ENCODE measurements at places on chromosomes 6 and 20.
A peak's percentile ranks its signal among the peaks of the same experiment; 100 is the strongest.

DNA sequence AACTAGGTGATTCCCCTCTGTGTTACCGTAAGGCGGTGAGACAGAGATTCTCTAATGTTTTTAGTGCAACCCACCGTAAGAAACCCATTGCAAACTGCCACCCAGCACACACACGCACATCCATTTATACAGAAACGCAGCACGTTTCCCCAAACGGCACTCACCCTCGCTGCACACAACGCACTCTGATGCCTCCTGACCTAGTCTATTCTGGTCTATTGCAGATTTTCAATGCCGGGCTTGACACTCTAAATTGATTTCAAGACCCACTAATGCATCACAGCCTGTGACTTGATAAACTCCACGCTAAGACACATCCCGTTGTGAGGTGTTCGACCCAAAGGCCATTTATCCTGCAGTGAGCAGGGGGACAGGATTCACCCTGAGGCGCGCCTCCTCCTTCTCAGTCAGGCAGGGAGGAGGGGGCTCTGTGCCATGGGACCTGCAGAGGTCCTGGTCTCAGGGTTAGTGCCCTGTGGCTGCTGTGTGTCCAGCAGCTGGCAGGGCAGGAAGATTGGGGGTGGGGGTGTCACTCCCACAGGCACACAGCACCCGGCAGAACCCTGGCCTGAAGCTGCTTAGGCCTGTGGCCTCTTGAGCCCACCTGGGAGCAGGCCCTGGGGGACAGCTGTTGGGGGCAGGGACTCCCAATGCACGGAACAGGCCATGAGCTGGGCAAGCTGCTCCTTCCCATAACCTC, 335.6 kb downstream of the PREX1 start:
- no peaks in the 10 kb centered on the region for H3K4me1 ChIP-seq
- peak overlapping the region; percentile 6 for H3K27ac ChIP-seq
- H3K27me3 ChIP-seq = no peaks in the 10 kb centered on the region
- H3K36me3 ChIP-seq = no peaks in the 10 kb centered on the region

GRCh38 chr20:34083137-34083536, 28.9 kb downstream of the EIF2S2 start:
- H3K27me3 ChIP-seq = no peaks in the 10 kb centered on the region
- DNase-seq = no peak
- H3K4me1 ChIP-seq = peaks cover 8% of the 10 kb centered on the region
- H3K36me3 ChIP-seq = peaks cover 19% of the 10 kb centered on the region
- no peak overlapping the region for H3K27ac ChIP-seq
- H3K4me3 ChIP-seq = no peak overlapping the region

- DNase-seq = no peak
- no peak overlapping the region for H3K4me3 ChIP-seq
- H3K27me3 ChIP-seq = peaks cover 20% of the 10 kb centered on the region
- no peaks in the 10 kb centered on the region for H3K4me1 ChIP-seq
- H3K27ac ChIP-seq = no peak overlapping the region
- no peaks in the 10 kb centered on the region for H3K36me3 ChIP-seq
Measured at GRCh38 chr20:50783390-50783789, 11.5 kb upstream of the BCAS4 start.

DNA sequence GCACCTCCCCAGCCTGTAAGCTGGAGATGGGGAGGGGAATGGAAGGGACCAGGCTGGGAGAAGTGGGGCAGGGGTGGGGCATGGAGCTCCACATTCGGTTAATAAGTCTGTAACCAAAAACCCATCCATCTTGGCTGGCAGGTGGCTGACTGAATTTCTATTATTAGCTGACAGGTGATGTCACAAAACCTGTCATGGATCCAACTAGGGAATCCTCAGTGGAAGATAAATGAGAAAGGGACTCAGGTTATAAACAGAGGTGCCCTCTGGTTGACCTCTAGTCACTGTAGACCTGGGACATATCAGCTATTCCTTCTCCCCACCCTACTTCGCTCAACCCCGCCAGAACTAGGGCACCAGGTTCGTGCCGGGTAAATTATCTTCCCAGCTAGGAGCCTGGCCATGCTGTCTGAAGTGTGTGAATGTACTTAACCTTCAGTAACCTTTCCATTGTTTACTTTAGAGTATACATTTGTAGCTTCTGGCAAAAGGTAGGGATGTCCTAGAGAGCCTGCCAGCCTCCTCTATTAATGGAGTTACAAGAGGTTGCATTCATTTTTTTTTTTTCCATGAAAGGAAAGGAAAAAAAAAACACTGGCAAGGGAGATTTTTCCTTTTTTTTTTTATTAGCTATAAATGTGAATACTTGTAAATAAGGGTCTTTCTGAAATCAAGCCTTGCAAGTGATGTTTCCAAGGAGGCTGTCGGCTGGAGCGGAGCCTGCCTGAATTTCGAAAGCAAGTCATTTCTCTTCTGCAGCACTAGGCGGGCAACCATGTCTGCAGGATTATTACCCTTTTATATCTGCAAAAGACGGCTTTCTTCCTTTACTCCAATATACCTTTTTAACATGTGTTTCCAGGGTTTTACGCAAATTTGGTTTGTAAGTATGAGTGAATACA, 135.9 kb downstream of the TMEM242 start:
- H3K27me3 ChIP-seq = no peaks in the 10 kb centered on the region
- peaks cover 8% of the 10 kb centered on the region for H3K4me1 ChIP-seq
- peaks cover 16% of the 10 kb centered on the region for H3K36me3 ChIP-seq

DNA sequence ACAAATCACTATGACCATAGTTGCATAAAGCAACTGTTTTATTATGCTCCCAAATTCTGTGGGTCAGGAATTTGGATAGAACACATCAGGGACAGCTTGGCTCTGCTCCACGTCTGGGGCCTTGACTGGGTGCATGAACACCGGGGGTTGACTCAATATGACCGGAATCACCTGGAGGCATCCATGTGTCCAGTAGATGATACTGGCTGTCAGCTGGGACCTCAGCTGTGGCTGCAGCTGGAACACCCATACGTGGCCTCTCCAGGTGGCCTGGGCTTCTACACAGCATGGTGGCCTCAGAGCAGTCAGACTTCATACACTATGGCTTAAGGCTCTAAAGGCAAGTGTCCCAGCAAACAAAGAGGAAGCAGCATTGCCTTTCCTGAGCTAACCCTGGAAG, 113.4 kb downstream of the NRN1 start:
- DNase-seq = no peak
- H3K4me3 ChIP-seq = no peak overlapping the region
- H3K4me1 ChIP-seq = peaks cover 5% of the 10 kb centered on the region
- peaks cover 4% of the 10 kb centered on the region for H3K27me3 ChIP-seq
- peaks cover 4% of the 10 kb centered on the region for H3K36me3 ChIP-seq

DNA sequence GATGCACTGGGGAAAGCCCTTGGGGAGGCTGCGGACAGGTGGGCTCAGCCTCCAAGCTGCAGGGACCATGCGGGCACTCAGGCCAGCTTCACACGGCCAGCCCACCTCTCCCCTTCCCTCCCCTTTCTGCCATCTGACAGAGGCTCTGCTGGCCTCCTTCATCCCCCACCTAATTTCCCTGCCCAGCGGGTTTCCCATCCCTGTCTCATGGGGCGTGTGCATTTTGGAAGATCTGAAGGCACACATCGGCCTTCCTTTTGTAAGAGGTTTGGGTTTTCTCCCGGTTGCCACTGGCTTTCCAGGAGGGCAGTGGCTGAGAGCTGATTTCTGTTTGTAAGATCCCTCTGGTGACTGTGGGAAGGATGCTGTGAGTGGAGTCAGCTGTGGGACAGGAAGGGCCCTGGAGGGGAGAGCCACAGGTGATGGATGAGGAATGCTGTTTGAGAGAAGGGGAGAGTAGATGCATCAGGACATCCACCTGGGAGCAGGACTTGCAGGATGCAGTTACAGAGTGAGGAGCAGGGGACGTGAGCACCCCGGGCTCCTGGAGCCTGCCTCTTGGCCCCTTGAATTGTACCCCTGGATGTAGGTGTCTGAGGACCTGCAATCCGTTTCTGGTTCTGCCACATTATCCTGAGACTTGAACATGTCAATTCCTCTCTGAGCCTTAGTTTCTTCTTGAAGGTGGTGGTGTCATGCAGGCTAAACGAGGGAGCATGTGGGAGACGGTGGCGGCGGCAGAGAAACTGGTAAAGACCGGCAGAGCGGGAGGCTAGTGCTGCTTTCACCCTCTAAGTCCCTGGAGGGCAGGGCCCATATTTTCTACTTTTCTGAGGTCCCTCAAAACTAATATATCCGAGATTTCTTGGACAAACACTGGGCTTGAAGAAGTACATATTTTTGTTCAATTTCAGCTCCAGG, 5.9 kb upstream of the TUBB1 start:
- no peaks in the 10 kb centered on the region for H3K36me3 ChIP-seq
- H3K4me1 ChIP-seq = peaks cover 58% of the 10 kb centered on the region
- peak overlapping the region; percentile 8 for H3K4me3 ChIP-seq
- DNase-seq = no peak
- H3K27ac ChIP-seq = no peak overlapping the region

- no peak overlapping the region for H3K27ac ChIP-seq
- H3K27me3 ChIP-seq = peaks cover 3% of the 10 kb centered on the region
- DNase-seq = no peak
- peaks cover 16% of the 10 kb centered on the region for H3K4me1 ChIP-seq
- H3K36me3 ChIP-seq = peaks cover 5% of the 10 kb centered on the region
Measured at GRCh38 chr6:157868835-157869234, 45.8 kb downstream of the SNX9 start.

- DNase-seq = no peak
- H3K27me3 ChIP-seq = peaks cover 2% of the 10 kb centered on the region
- peaks cover 14% of the 10 kb centered on the region for H3K4me1 ChIP-seq
- H3K36me3 ChIP-seq = peaks cover 15% of the 10 kb centered on the region
Measured at GRCh38 chr6:111928139-111928538, 54.9 kb upstream of the FYN start.

DNA sequence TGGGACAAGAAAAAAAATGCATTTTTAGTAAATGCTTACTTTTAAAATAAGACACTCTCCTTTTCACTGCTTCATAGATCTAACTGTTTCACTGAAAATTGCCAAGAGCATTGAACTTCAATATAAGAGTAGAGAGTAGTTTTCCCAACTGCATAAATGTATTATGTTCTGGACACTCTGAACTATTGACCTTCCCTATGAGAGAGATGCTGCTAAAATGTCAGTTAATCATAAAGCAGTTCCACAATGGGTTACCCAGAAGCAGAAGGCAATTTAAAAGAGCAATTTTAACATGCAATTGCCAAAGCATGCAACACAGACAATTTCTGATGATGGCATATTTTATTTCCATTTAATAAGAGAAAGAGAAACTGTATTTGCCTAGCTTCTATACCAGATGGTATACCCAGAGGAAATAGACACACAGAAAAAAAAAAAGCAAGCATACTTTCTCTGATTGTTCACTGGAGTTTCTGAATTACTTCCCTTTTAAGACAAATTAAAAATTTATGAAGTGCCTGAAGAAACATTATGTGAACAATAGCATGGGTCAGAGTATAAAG, 279.1 kb upstream of the THEMIS start:
- peaks cover 2% of the 10 kb centered on the region for H3K36me3 ChIP-seq
- H3K4me1 ChIP-seq = peaks cover 6% of the 10 kb centered on the region
- no peaks in the 10 kb centered on the region for H3K27me3 ChIP-seq
- H3K27ac ChIP-seq = no peak overlapping the region

DNA sequence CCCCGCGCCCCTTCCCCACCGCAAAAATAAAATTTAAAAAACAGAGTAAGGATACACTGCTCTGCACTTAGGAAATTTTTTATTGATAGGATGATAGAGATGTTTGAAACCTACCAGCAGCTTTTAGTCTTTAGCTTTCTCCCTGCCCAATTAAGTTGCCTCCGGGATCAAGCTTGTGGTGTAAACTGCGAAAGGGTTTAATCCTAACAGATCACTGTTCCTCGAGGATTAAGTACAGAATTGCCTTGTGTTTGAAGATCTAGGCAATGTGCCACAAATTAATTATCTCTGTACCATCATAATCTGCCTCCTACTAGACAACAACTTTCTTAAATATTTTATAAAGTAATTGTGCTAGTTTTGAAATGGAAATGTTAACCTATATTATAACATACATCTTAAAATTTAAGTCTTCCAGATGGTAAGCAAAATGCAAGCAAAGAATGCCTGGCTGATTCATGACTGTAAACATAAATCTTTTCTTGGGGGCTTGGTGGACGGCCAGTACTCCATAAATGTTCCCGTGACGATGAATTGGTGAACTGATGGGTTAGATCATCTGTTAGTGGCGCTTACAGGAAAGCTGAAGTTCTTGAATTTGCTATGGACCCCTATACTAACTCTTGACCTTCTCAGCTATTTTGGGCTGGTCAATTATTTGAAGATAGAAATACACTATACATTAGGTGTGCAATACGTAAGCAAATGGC, 58.0 kb upstream of the ARHGAP18 start:
- H3K27ac ChIP-seq = no peak overlapping the region
- H3K27me3 ChIP-seq = peaks cover 50% of the 10 kb centered on the region
- peaks cover 1% of the 10 kb centered on the region for H3K36me3 ChIP-seq

- H3K27ac ChIP-seq = no peak overlapping the region
- H3K36me3 ChIP-seq = no peaks in the 10 kb centered on the region
- peaks cover 2% of the 10 kb centered on the region for H3K27me3 ChIP-seq
Measured at GRCh38 chr6:154001494-154002285, 37.4 kb upstream of the OPRM1 start.

GRCh38 chr6:156953479-156954146, 176.4 kb downstream of the ARID1B start:
- H3K27me3 ChIP-seq = no peaks in the 10 kb centered on the region
- H3K27ac ChIP-seq = no peak overlapping the region
- no peak for DNase-seq
- H3K4me1 ChIP-seq = peaks cover 36% of the 10 kb centered on the region
- H3K36me3 ChIP-seq = no peaks in the 10 kb centered on the region
- no peak overlapping the region for H3K4me3 ChIP-seq

- H3K4me3 ChIP-seq = no peak overlapping the region
- no peaks in the 10 kb centered on the region for H3K4me1 ChIP-seq
- H3K27me3 ChIP-seq = no peaks in the 10 kb centered on the region
- no peaks in the 10 kb centered on the region for H3K36me3 ChIP-seq
- no peak for DNase-seq
- no peak overlapping the region for H3K27ac ChIP-seq
Measured at GRCh38 chr6:155807243-155807642, 351.6 kb upstream of the NOX3 start.

DNA sequence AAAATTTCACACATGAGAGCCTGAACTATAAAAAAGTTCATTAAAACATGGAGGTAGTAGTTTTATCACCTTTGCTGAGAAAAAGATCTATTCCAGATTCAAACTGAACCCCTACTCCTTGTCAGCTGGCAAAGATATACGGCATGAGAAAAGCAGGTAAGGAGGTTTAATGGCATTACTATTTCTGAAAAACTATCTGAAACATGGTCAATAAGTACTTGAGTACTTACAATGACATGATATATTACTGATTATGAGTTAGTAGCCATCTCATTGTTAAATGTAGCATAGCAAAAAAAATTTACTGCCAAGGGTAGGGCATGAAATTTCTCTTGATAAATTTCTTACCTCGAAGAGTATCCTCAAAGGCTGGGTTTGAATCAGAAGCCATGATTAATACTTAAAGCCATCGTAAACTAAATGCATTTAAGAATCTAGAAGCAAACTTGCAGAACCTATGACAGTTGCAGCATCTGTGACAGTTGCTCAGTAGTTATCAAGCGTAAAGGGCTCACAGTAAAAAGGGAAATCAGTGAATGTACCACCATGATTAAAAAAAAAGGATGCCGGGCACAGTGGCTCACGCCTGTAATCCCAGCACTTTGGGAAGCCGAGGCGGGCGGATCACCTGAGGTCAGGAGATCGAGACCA, 8.7 kb downstream of the SLC17A5 start:
- peak overlapping the region; percentile 42 for H3K27ac ChIP-seq
- peak overlapping the region; percentile 76 for H3K4me3 ChIP-seq
- H3K27me3 ChIP-seq = no peaks in the 10 kb centered on the region
- H3K36me3 ChIP-seq = peaks cover 7% of the 10 kb centered on the region
- peaks cover 10% of the 10 kb centered on the region for H3K4me1 ChIP-seq
